ENCODE measurements at places on chromosomes 12 and 14. TPM values are rescaled to one million over a fixed set of nuclear protein-coding genes. Genes with fewer than 3 reads are reported as not detected.

The CALCOCO1 gene
- 317 TPM for total RNA-seq

The DYRK4 gene
- 35.2 TPM for total RNA-seq

- no peaks in the 10 kb centered on the region for H3K27me3 ChIP-seq
- H3K4me1 ChIP-seq, result no peaks in the 10 kb centered on the region
- no peak for DNase-seq
- no peak overlapping the region for H3K27ac ChIP-seq
Observed at GRCh38 chr14:64855721-64856528, 23.8 kb downstream of the SPTB start.

GRCh38 chr14:74504412-74504811, 10.8 kb downstream of the ISCA2 start:
- H3K4me1 ChIP-seq, result peaks cover 15% of the 10 kb centered on the region
- no peak for DNase-seq
- no peaks in the 10 kb centered on the region for H3K27me3 ChIP-seq
- peaks cover 56% of the 10 kb centered on the region for H3K36me3 ChIP-seq
- H3K27ac ChIP-seq, result no peak overlapping the region

GRCh38 chr14:68584786-68585185, 208.1 kb downstream of the ZFP36L1 start:
- no peak for DNase-seq
- H3K4me1 ChIP-seq, result peaks cover 57% of the 10 kb centered on the region
- no peaks in the 10 kb centered on the region for H3K27me3 ChIP-seq
- no peak overlapping the region for H3K27ac ChIP-seq
- H3K36me3 ChIP-seq, result no peaks in the 10 kb centered on the region

Data from esophagus muscularis mucosa (tissue), 4 donors.